Karpas-422 (cell line): ENCODE measurements at places on chromosomes 5 and 9. TPM values are rescaled to one million over a fixed set of nuclear protein-coding genes. Genes with fewer than 3 reads are reported as not detected.

Gene CTSV
- total RNA-seq: 0.22 and 6.5 TPM in 2 replicates

Gene MACROH2A1
- 160 and 245 TPM in 2 replicates for total RNA-seq

Gene PRRC1
- total RNA-seq: 54.4 and 68.6 TPM in 2 replicates

Gene PCDHGA8
- total RNA-seq: 8.8 and 9.6 TPM in 2 replicates

Gene AQP7
- not detected in 2 replicates for total RNA-seq

Gene SLC6A3
- not detected in 2 replicates for total RNA-seq

Gene GRXCR2
- not detected in 2 replicates for total RNA-seq

Gene GAS1
- total RNA-seq: 0.15 and 1.2 TPM in 2 replicates

Gene PCDHGC5
- 5.1 and 5.8 TPM in 2 replicates for total RNA-seq

Gene PCDHGA7
- total RNA-seq: 8.4 and 11.5 TPM in 2 replicates

Gene GHR
- total RNA-seq: not detected in 2 replicates

Gene OLFML2A
- total RNA-seq: not detected in 2 replicates
